ENCODE measurements at places on chromosomes 16 and 17. TPM values are rescaled to one million over a fixed set of nuclear protein-coding genes. Genes with fewer than 3 reads are reported as not detected.

SOST gene
- not detected for total RNA-seq

CDC6 gene
- 58.3 TPM for total RNA-seq

OTOP2 gene
- total RNA-seq = not detected

KIF18B gene
- 28.5 TPM for total RNA-seq

STARD3 gene
- total RNA-seq = 30.5 TPM

GPS2 gene
- 45.8 TPM for total RNA-seq

TEX14 gene
- total RNA-seq = 0.29 TPM

AOC2 gene
- total RNA-seq = 1.4 TPM

KRTAP9-2 gene
- total RNA-seq = not detected

GGNBP2 gene
- 40.5 TPM for total RNA-seq

TNFRSF17 gene
- not detected for total RNA-seq

Measured in PC-3 (cell line).